ENCODE measurements at places on chromosomes 2 and 18. TPM values are rescaled to one million over a fixed set of nuclear protein-coding genes. Genes with fewer than 3 reads are reported as not detected.

The ABCA12 gene
- 0.14 TPM for total RNA-seq

The IL37 gene
- total RNA-seq = 0.09 TPM

The UNC80 gene
- 0.38 TPM for total RNA-seq

The MAP2 gene
- total RNA-seq = 2.5 TPM

The TTC31 gene
- total RNA-seq = 10.3 TPM

The SERPINB3 gene
- 2.6 TPM for total RNA-seq

All from thymus (tissue), 14 donors.